Esophagus (tissue), 2 donors: ENCODE measurements at places on chromosomes 5 and 9. TPM values are rescaled to one million over a fixed set of nuclear protein-coding genes. Genes with fewer than 3 reads are reported as not detected.

The RNF183 gene
- polyA plus RNA-seq: 3.6 TPM

The FOXD4L4 gene
- 0.08 TPM for polyA plus RNA-seq

The ZFP37 gene
- polyA plus RNA-seq: 0.35 TPM

The PRUNE2 gene
- polyA plus RNA-seq: 40.7 TPM

The ADAMTS6 gene
- polyA plus RNA-seq: 0.16 TPM
